ENCODE measurements at places on chromosomes 13 and 19.

DNA sequence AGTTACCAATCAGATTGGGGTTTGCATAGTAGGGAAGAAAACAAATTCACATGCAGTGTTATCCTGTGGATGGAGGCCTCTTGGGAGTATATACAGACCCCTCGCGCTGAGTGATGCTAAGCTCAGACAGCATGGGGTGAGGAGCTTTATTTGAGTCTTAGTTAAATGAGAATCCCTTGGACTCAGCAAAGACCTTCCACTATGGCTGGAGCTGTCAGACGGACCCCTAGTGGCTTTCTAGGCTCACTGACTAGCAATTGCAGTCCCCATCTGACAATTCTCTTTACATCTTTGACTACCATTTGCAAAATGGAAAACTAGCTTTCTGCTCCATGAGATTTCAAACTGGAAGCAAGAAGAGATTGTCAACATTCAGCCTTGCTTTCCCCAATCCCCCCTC lies 90.4 kb downstream of the STOML3 start:
- no peak for DNase-seq

DNA sequence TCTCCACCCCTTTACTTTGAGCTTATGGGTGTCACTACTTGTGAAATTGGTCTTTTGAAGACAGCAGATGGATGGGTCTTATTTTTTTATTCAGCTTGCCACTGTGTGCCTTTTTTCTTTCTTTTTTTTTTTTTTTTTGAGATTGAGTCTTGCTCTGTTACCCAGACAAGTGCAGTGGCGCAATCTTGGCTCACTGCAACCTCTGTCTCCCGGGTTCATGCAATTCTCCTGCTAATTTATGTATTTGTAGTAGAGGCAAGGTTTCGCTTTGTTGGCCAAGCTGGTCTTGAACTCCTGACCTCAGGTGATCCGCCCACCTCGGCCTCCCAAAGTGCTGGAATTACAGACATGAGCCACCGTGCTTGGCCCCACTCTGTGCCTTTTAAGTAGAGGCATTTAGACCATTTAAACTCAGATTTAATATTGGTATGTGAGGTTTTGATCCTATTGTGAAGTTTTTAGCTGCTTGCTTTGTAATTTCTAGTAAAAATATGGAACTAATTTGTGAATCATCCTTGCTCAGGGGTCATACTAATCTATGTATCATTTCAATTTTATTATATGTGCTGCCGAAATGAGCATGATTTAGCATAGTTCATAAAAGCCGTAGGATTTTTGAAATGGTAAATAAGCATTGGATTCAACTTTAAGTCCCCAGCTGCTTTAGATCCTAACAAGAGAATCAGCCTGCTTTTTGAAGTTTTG lies 584.5 kb downstream of the SLITRK1 start:
- no peak for DNase-seq

DNA sequence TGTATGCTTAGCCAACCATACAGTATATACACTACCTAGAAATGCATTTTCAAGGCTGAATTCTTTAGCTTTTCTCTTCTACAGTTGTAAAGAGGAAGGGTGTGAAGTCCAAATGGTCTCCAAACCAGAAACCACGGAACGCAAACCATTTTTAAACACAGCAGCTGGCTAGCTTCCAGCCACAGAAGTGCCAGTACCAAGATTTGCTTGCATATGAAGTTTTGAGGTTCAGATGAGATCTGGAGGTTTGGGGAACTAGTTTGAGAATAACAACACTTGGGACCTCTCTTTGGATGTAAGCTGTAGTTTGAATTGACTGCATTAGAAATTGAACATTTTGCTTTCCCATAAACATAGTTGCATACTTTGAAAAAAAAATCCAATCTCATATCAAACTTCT lies 1243.5 kb downstream of the EFNB2 start:
- no peak for DNase-seq

DNA sequence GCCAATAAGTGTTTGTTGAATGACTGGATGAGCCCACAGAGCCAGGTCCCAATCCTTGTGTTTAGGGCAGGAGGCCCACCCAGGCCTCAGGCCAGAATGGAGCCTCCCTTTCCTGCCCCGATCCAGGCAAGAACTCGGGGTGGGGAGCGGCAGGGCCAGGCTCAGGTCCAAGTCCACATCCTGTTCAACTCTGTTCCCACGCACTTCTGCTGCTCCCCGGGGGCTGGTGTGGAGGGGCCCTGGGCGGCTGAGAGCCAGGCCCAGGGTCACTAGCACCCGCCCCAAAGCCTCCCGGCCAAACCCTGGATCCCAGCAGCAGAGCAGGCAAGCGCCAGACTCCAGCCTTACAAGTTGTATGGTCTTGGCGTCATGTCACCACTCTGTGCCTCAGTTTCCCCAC lies 8.0 kb downstream of the ANGPTL8 start:
- no peak for DNase-seq

GRCh38 chr19:31334101-31334848 lies 15.0 kb downstream of the TSHZ3 start:
- no peak for DNase-seq

GRCh38 chr13:110915874-110916206 lies 971 bp upstream of the ANKRD10 start:
- DNase-seq, result no peak

GRCh38 chr13:109273326-109273751 lies 513.0 kb downstream of the IRS2 start:
- DNase-seq, result no peak

DNA sequence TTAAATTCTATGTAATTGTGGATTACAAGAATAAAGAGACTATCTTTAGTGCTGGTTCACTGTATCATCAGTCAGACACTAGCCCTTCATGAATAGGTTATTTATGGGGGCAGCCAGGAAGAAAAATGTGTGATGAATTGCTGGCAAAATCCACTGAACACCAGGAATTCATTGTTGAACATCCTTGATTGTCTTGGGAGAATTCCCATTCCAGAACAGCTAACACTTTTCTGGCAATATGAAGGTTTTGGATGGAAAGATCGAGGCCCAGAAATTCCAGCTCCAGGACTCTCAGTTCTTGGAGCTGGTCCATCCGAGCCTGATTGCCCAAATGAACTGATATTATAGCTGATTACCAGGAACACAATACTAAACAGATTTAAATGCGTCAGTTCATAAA lies 11.5 kb upstream of the SPART start:
- no peak for DNase-seq

- no peak for DNase-seq
Measured at GRCh38 chr13:47017476-47017875, 120.6 kb upstream of the HTR2A start.

DNA sequence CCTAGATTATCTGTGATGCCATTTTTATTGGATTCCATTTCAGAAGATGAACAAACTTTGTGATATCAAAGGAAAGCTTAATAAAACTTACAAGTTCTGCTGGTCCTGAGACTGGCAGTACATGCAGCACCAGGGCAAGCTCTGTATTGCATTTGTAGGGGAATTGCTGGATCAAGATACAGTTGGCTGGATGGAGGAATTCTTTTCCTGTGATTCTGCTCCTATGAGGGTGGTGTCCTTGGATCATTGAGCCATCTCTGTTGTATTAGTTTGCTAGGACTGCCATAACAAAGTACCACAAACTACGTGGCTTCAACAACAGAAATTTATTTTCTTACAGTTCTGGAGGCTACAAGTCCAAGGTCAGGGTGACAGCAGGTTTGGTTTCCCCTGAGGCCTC lies 33.9 kb upstream of the CSNK1A1L start:
- no peak for DNase-seq

- no peak for DNase-seq
Measured at GRCh38 chr19:28726533-28727479, 486.1 kb downstream of the UQCRFS1 start.

DNA sequence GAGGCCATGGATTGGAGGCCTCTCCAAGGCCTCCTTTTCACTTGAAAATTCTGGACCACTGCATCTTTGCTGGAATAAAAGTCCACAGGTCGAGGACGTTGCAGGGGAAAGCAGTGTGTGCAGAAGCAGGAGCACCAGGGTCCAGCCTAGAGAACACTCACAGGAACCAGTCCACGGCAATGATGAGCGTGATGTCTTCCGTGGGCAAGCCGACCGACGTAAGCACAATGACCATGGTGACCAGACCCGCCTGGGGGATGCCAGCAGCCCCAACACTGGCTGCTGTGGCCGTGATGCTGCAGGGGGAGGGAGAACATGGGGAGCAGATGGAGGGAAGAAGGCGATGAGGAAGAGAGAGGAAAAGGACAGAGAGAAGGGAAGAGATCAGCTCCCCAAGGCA lies 11.5 kb downstream of the OR7C2 start:
- DNase-seq, result no peak

- DNase-seq, result no peak
Measured at GRCh38 chr13:75468602-75469001, 13.4 kb downstream of the TBC1D4 start.

DNA sequence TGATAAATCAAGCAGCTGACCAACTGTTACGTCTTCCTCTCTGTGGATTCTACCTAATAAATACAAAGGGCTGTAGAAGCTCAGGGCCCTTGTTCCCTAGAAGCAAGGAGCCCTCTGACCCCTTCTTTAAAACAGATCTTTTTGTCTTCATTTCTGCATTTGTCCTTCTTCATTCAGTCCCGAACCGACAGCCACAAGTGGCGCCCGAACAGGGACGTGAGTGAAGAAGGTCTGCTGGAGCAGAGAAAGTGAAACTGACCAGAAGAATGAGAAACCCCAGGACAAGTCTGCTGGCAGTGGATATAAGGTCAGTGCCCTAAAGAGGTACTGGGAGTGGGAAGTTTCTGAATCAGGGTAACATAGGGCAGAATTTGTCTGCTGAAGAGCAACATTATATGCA lies 13.1 kb downstream of the ZNF773 start:
- no peak for DNase-seq

- no peak for DNase-seq
Measured at GRCh38 chr19:38251564-38252051, 4.6 kb downstream of the PPP1R14A start.

- DNase-seq, result no peak
Measured at GRCh38 chr19:38175422-38175821, 48.6 kb downstream of the DPF1 start.

- DNase-seq, result no peak
Measured at GRCh38 chr13:45391926-45392325, 26.2 kb downstream of the SLC25A30 start.

GRCh38 chr13:23739596-23739995 lies 149.6 kb downstream of the MIPEP start:
- no peak for DNase-seq

GRCh38 chr19:5827342-5827890 lies 12.1 kb downstream of the FUT6 start:
- no peak for DNase-seq

- DNase-seq, result no peak
Measured at GRCh38 chr13:106789911-106790310, 222.0 kb upstream of the ARGLU1 start.

- no peak for DNase-seq
Measured at GRCh38 chr13:112959701-112960542, 9.1 kb upstream of the MCF2L start.

DNA sequence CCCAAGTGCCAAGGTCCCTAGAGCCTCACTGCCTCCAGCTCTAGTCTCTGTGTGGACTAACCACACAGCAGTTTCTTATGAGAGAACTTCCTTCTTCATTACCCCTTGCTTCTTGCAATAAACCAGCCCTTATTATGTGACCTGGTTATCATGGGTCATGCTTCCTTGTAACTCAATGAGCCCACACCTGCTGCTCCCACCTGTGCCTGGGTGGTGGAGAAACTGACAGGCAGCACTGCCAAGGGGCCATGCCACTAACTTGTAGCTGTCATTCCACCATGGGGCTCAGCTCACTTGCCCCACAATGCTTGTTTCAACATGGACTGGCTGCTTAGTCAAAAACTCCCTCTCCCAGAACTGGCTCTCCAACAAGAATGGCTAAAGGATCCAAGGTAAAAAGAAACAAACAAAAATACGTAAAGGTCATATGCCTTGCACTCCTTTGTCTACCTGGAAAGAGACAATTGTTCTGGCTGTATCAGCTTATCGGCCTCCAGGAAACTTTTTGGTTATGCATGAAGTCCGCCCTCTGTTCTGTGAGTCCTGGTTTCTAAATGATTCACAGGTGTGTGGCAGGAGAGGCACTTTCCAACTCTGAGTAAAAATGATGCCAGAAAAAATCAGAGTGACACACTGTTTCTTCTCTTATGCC lies 446.4 kb downstream of the COG6 start:
- DNase-seq, result peak; percentile 26

GRCh38 chr13:48783181-48783630 lies 129.5 kb downstream of the CYSLTR2 start:
- DNase-seq, result no peak

DNA sequence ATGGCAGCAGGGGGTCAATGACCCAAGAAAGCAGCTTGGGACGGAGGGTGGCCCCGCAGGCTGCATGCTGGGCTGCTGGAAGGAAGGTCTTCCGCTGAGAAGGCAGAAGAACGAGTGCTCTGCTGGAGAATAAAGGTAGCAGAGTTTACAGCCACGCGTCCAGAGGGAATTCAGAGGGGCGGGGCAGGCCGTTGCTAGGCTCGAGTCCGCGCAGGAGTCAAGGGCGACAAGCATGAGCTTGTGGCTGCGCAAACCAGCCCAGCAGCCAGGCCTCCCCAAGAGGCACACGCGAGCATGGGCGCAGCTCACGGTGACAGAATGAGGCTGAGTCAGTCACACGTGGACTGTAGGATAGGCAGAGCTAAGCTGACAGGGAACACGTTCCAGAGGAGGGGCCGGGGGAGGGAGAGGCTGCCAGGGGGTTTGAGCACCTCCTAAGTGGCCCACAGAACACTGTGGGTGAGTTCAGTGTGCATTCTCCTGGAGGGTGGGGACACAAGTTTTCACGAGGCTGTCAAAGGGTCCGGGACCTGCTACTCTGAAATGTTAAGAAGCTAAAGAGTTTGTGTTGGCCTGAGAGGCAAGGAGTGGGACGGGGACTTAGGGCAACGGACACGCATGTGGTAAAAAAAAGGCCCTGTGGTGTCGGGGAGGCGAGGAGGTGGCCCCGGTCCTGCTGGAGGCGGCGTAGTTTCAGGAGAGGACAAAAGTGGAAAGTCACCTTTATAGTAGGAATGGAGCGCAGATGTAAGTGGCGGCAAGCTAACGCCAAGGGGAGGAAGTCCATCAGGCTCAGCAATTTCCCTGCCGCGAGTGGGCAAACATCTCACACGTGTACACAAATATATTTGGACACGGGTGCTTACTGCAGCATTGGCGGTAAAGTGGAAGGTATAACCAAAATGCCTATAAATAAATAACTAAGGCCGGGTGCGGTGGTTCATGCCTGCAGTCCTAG lies 17.7 kb downstream of the RFX2 start:
- no peak for DNase-seq

DNA sequence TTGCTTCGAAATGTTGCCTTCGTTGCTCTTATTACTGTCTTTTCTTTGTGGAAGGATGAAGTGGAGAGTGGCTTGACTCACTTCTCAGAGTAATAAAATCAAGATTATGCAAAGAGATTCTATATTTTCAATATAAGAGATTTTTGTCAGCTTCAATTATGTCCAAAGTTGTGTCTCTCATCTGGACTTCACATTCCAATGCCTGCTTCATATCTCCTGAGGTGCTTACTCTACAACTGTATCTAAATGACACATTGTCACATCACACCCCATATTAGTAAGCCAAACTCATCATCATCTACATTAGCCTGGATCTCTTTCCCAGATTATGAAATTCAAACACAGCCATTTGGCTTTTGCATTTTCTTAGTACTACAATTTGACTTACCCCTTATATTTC lies 409.4 kb downstream of the DACH1 start:
- DNase-seq, result no peak

Measured in stimulated activated CD4-positive, alpha-beta T cell treated with anti-CD3 and anti-CD28 coated beads, Interleukin-2, amount 100 ng/mL, for 48 hours (primary cell).